Retinal pigment epithelial cell (primary cell): ENCODE measurements at places on chromosomes 3 and 15.

DNA sequence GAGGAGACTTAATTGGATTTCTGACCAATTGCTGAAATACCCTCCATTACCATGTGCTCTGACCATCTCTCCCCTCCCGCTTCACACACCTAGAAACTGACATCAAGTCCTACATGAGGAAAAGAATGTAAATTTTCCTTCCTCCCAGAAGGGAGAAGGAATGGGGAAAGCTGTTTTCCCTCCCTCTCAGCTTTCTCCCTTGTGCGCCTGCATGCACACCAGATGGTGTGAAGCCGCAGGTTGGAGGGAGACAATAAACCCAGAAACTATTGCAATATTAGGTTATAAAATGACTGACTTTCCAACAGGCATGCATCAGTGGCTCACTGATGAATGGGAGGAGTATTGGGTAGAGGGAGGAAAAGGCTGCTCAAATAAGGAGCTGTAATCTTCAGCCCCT is 50.9 kb downstream of the MB21D2 start:
- no peak for DNase-seq

DNA sequence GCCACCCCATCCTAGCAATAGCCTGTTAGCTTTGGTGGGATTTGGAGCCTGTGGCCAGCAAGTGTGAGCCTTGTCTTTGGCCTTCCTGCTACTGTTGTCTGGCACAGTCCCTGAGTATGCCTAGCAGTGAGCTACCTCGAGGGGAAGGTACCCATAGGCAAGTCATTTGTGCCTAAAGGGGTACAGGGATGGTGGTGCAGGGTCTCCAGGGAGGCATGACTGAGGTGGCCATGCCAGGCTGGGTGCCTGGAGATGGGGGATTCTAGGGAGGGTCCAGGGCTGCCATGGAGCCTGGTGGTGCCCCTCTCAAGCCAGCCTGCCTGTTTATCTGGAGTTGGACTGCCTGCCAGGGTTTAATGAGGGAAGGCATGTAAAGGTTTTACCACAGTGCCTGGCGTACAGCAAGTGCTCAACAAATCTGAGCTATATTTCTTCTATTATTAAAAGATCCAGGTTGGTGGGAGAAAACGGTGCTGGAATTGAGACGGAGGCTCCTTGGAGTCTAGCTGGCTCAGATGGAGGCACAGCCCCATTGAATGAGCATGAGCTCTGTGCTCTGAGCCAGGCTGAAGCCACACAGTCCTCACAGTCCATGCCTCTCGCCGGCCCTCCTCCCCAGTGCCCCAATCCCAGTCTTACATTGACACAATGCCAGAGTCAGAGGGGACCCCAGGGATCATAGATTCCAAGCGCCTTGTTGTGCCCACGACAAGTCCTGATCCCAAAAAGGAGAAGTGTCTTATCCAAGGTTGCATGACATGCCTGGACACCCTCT is 76.2 kb downstream of the CORO2B start:
- DNase-seq = no peak

- DNase-seq = no peak
These were observed 39.2 kb upstream of the TFRC start for GRCh38 chr3:196121066-196121465.

DNA sequence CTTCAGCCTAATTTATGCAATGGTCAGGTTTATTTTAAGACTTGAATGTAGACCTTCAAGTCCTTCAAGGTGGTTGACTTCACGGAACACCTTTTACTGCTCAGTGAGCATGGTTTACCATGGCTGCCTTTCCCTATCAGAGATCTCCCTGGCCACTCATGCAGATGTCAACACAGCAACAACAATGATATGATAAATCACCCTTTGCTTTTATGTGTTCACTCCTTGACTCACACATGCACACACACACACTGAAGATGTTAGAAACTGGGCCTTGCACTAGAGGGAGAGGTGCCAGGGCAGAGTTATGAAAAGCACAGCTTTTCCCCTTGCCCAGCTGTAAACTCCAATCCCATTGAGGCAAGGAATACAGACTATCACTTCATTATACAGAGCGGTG is 134.4 kb downstream of the WNT5A start:
- DNase-seq = no peak

DNA sequence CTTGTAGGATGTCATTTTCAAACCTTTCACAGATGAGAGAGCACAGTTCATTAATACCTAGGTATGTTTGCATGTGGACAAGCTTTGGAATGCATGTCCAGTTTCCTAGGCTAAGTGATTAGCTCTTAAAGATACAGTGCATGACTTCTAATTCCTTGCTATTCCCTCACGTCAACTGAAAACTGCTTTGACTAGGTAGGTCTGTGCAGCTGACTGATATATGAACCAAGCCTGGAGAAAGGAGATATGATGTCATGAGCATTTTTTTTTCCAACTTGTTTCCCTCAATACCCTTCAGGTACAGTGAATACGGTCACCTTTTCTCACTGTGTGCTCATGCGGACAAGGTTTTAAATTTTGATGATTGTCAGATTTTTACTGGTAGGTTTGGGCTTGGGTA is 41.6 kb upstream of the TASOR start:
- DNase-seq = peak; percentile 26

DNA sequence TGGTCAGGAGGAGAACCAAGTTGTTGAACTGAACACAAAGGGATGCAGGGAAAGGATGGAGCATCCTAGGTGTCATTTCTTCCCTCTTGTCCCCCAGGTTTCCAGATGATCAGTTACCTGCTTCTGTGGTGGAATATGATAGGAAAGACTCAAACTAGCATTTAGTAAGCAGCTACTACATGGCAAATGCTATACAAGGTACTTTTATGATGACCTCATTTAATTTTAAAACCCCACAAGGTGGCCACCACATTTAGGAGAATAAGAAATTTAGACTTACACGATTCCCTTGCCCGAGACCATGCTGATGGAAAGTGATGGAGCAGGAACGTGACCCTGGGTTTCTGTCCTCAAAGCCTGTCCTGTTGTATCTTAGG is 40.9 kb downstream of the CCR4 start:
- no peak for DNase-seq

GRCh38 chr3:11553436-11554235 is 90.1 kb downstream of the VGLL4 start:
- DNase-seq = no peak

GRCh38 chr3:46684891-46685290 is 8.6 kb downstream of the ALS2CL start:
- DNase-seq = no peak

DNA sequence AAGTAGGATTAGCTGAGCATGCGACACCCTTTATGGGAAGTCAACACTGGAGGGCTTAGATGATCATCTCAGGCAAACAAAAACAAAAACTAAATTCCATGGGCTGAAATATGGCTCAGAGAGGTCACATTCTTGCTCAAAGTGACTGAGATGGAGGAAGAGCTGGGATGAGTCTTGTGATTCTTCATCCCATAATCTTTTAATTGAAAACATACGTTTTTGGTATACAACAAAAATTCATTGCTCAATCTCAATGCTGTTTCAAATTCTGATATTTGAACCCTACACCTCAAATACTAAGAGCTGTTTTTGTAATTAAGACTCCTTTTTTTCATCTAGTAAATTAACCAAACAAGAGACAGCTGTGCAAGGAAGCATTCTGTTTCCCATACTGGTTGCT is 257.0 kb downstream of the NR1D2 start:
- no peak for DNase-seq

GRCh38 chr15:95987299-95987698 is 343.2 kb upstream of the NR2F2 start:
- DNase-seq = no peak

- peak; percentile 28 for DNase-seq
These were observed 40.3 kb downstream of the USP50 start for GRCh38 chr15:50506121-50506520.

DNA sequence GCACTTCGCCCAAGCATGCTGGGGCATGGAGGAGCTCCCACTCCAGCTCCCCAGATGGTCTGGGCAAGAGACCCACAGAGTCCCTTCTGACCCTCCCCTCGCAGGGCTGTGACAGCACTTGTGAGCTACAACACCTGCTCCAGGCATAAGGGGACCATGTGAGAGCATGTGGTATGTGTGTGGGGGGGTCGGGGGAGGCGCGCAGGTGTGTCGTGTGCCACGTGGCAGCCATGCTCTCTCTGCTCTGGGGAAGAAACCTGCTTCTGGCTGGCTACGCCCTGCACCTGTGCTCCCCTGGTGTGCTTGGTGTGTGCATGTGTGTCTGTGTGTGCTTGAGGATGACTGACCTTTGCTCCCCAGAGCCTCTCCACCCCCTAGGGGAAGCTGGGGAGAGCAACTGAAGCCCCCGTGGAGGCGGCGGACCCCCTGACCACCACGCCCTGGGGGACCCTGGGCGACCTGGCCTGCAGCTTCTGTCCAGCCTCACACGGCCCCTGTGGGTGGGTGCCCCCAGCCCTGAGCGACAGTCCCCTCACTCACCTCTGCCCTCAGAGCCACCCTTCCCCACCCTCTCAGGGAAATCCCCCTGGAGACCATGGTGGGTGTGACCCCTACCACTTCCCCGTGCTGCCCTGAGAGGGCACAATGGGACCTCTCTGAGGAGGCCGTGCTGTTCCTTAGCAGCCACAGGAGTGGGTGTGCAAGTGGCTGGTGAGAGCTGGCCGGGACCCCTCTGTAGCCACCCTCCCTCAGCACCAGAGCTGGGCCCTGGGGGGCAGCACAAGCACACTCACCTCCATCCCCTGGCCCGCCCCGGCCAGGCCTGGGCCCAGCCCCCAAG is 16.6 kb upstream of the SEC13 start:
- no peak for DNase-seq

GRCh38 chr3:195774917-195775316 is 36.8 kb downstream of the MUC4 start:
- no peak for DNase-seq

GRCh38 chr3:157175691-157176507 is 16.0 kb upstream of the CCNL1 start:
- no peak for DNase-seq

GRCh38 chr3:106399761-106400160 is 530.9 kb upstream of the CBLB start:
- no peak for DNase-seq

DNA sequence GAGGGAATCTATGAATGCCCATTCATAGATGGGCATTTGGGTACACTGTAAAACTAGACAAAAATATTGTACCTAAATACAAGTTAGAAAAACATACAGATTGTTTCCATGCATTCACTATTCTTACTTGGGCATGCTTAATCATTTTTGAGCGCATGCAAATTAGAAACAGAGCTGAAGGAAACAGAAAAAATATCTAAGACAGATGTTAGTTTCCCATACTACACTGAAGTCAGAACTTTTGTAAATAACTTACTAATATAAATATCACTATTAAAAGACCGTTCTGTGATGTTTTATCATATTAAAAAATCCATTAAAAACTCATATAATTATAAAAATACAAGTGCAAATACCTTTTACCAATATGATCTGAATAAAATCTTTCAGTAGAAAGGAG is 58.7 kb downstream of the GOLIM4 start:
- no peak for DNase-seq

GRCh38 chr3:163481738-163482137 is 1596.6 kb downstream of the SI start:
- no peak for DNase-seq

GRCh38 chr3:37338500-37338899 is 164.1 kb upstream of the LRRFIP2 start:
- DNase-seq = no peak

GRCh38 chr3:37935756-37936666 is 54.6 kb upstream of the VILL start:
- peak; percentile 75 for DNase-seq

DNA sequence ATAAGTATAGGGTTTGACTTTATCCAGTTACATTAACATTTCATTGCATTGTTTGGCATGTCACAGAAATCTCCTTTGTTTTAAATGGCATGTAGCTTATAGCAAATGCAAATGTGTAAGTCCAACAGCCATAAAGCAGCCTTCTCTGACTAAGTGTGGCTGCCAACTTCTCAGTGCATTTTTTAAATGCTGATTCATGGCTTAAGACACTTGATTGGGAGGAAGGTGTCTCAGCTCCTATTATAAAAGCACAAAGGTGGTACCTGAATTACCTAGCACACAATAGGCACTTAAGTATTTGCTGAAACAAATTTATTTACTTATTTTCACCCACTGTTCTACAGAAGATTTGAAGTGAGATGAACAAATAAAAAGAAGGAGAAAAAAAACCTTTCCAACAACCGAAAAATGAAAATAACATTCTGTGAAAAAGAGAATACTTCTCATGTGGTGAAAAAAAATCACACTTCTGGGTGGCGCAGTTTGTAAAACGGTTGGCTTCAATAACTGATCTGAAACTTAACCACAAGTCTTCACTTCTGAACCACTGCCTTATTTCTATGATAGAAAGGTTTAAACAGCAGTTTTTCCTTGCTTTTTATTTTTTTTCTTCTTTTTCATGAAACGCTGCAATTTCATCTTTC is 105.5 kb upstream of the ICE2 start:
- DNase-seq = no peak

GRCh38 chr3:194029846-194030245 is 106.1 kb upstream of the HES1 start:
- no peak for DNase-seq

DNA sequence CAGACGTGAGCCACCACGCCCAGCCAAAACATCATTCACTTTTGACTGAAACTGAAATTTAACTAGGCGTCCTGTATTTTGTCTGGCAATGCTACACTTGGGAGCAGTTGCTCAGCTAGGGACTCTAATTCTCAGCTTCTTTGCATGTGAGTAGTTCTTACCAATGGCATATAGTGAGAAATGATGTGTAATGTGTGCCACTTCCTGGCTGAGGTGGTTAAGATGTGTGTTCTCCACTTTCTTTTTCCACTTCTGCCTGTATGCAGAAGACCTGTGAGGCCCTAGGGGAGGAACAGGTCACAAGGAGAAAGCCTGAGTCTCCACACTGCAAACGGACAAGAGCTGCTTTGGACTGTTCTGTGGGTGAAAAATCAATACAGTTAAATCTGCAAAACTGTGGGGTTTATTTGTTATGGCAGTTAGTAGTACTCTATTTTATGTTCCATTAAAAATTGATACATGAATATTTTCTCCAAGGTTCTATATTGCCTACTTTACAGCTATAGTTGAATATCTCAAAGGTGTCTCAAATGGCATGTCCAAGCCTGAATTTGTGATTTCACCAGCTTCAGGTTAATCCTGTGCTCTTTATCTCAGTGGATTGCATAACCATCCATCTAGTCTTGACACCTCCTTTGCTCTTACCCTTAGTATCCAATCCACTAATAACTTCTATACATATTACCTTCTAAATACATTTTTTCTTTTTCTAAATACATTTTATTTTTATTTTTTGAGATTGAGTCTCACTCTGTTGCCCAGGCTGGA is 59.3 kb downstream of the NR1D2 start:
- no peak for DNase-seq

GRCh38 chr15:97875513-97876280 is 84.8 kb upstream of the ARRDC4 start:
- DNase-seq = no peak

GRCh38 chr3:37967260-37967881 is 23.2 kb upstream of the VILL start:
- DNase-seq = no peak

- DNase-seq = no peak
These were observed 4.2 kb downstream of the B3GALNT1 start for GRCh38 chr3:161100994-161101393.

- peak; percentile 58 for DNase-seq
These were observed 9.2 kb downstream of the CADM2 start for GRCh38 chr3:84967767-84968581.

- DNase-seq = no peak
These were observed 13.2 kb upstream of the ADPGK start for GRCh38 chr15:72796515-72797337.

GRCh38 chr3:151196434-151196833 is 6.6 kb downstream of the GPR171 start:
- no peak for DNase-seq
